ENCODE measurements at places on chromosomes 6 and 20.

DNA sequence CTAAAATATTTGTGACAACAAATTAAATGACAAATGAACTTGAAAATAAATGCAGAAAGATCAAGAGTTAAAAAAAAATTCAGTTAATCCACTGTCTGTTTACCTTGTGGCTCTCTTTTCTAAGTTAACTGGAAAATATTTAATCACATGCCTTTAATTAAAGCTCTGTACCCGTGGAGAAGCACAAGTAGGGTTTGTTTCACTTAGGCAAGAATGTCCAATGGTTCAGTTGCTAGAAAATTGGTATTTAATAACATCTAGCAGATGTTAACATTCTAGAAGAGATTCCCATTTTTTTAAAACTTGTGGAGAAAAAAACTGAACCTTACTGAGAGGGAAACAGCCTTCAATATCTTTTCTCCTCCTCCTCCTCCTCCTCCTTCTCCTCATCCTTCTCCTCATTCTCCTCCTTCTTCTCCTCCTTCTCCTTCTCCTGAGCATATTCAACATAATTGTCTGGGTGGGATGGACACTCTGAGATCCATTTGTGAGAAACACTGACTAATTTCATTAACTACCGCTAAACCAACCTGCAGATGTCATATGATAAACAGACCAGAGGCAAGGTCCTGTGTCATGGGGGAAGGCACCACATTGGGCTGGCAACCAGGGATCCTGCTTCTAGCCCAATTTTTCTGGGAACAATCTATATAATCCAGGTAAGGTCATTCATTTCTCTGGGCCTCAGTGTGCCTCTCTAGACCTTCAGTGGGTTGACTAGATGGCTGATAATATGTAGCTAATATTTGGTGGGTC is 44.1 kb upstream of the AKIRIN2 start:
- no peak for DNase-seq

GRCh38 chr6:40894962-40895799 is 143.8 kb downstream of the UNC5CL start:
- no peak for DNase-seq

- DNase-seq = no peak
Observed at GRCh38 chr6:17390276-17390675, 3.1 kb upstream of the CAP2 start.

- peak; percentile 65 for DNase-seq
Observed at GRCh38 chr6:44127186-44128019, at the start of the genes MRPL14 and TMEM63B. TSS of gene MRPL14 (minus strand) at chr6:44127452. CDS start at chr6:44116611, 10,841 bp downstream. TSS of gene TMEM63B (plus strand) at chr6:44127554. CDS start at chr6:44134585, 7,031 bp downstream.

DNA sequence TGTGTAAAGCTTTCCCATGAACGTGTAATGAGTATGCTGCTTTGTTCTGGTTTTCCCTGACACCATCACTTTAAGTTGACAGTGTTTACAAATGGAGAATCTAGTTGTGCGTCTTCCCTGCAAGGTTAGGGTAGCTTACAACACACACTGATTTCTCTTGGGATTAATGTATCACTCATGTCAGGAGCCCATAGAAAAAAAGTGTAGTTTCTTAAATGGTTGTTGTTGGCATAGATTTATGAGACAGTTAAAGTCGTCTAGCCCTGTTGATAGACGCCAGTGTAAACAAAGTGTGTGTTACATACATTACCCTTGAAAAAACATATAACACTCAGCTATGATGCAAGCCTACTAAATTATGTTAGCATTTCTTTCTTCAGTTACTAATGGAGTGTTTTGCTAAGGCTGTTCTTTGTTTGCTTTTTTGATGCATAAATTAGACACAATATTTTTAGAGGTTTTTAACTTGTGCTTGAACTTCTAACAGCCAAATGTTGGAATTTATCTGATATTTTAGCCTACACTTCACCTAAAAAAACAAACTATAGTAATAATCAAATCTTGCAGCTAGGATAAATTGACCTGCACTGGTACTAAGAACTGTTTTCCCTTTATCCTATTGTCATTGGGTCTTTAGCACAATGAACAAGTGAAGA is 88.6 kb downstream of the RNF217 start:
- DNase-seq = no peak

GRCh38 chr6:105057160-105057559 is 100.3 kb downstream of the LIN28B start:
- DNase-seq = no peak

DNA sequence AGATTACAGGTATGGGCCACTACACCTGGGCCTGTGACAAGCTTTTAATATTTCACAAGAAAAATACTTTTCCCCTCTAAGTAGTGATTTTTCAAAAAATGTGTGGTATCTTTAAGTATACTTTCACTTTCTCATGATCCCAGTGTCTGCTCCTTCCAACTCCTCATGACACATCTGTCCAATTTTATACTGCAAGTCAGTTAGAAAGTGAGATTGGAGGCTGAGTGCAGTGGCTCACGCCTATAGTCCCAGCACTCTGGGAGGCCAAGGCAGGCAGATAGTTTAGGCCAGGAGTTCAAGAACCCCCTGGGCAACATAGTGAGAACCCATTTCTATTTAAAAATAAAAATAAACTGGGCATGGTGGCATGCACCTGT is 20.2 kb downstream of the PIM1 start:
- no peak for DNase-seq

- no peak for DNase-seq
Observed at GRCh38 chr6:21987501-21987957, 309.3 kb downstream of the PRL start.

- DNase-seq = no peak
Observed at GRCh38 chr6:140475086-140475485, 1100.6 kb upstream of the CITED2 start.

DNA sequence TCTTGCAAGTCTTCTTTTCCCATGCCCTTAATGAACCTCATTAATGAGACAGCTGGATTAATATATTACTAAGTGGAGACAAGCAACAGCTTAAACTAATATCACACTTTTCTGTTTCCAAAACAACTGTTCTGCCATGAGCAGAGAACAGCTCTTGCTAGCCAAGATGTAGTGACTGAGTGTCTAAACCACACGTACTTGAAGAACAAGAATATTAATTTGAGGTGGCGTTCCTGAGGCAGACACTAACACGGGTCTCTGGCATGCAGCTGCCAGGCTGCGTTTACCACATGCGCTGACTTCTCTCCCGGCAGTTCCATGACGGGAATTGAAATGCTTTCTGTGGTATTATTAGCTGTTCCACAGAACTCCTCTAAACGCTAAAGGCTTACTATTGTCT is 80.6 kb downstream of the FNDC1 start:
- no peak for DNase-seq

GRCh38 chr6:142030115-142030619 is 102.6 kb upstream of the GJE1 start:
- DNase-seq = no peak

GRCh38 chr20:60553095-60553494 is 594.9 kb downstream of the CDH26 start:
- DNase-seq = no peak
